ENCODE measurements at places on chromosomes 4 and X. TPM values are rescaled to one million over a fixed set of nuclear protein-coding genes. Genes with fewer than 3 reads are reported as not detected.
A peak's percentile ranks its signal among the peaks of the same experiment; 100 is the strongest.

DNA sequence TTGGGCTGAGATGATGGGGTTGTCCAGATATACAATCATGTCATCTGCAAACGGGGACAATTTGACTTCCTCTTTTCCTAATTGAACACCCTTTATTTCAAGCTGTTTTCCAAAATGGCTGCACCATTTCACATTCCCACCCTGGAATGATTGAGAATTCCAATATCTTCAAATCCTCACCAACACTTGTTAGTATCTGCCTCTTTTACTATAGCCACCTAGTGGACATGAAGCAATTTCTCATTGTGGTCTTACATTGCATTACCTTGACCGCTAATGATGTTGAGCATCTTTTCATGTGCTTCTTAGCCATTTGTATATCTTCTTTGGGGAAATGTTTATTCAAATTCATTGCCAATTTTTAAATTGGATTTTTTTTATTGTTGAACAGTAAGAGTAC, 364.8 kb downstream of the SMARCA1 start:
- DNase-seq: no peak

GRCh38 chrX:17788956-17789562, 51.8 kb downstream of the SCML1 start:
- DNase-seq: peak; percentile 38

Gene PDZD4
- total RNA-seq: 0.68 TPM

DNA sequence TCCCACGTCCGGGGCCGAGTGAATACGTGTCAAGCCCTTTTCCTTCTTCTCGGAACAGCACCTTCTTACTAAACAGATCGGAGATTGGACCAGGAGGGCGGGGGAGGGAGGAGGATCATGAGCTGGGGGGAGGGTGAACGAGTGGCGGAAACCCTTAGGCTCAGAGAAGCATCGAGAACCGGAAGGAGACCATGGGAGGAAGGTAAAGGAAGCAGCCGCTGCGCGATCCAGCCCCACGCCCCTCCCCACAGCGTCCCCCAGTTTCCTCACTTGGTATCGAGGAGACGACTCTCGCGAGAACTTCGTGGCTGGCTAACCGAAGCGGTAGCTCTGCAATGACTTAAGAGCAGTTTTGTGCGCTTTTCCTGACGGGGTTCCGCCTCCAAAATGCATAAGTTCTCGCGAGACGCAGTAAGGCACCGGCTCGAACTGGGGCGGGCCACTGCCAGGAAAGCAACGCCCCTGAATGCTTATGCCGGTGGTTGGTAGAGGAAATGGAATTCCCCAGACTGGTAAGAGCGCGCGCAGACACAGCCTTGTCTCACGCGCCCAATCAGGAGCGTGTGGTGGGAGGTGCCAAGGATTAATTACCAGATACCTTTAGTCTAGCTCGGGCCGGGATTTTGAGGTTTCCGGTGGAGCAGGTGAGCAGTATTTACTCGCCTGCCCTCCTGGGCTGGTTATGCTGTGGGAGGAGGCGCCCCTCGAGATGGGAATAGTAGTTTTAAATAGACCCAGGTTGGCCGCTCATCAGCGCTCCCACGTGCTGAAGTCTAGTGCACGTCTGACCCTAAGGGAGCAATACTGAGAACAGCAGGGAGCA, 534 bp upstream of the UBE2D3 start:
- DNase-seq: peak; percentile 99

DNA sequence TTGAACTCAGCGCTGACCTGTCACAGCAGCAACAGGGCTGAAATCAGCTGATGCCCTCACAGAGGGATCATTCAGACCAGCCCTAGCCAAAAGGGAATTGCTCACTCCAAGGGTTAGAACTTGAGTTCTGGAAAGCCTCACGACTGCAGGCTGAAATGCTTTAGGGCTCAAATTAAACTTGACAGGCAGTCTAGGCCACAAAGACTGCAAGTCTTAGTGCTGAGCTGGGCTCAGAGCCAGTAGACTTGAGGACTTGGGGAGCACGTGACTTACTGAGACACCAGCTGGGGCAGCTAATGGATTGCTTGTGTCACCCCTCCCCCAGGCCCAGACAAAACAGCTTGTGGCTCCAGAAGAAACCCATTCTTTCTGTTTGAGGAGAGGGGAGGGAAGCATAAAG, 119.0 kb upstream of the SLC6A14 start:
- peak; percentile 78 for DNase-seq

DNA sequence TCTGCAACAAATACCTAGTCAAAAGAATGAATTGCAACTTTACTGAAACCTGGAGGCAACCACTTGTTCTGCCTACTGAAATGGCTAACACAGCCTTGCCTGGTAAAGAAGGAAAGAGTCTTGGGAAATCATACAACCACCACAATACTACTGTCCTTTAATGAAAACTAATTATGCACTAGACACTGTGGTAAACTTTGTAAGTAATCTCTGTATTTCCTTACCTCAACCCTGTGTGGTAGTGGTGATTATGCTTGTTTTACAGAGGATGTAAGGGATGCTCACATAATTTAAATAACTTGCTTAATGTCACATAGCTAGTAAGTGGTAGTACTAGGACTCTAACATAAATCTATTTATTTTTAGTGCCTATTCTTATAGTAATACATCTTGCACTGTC, 44.7 kb downstream of the TMEM156 start:
- DNase-seq: no peak

Gene CT47B1
- not detected for total RNA-seq

DNA sequence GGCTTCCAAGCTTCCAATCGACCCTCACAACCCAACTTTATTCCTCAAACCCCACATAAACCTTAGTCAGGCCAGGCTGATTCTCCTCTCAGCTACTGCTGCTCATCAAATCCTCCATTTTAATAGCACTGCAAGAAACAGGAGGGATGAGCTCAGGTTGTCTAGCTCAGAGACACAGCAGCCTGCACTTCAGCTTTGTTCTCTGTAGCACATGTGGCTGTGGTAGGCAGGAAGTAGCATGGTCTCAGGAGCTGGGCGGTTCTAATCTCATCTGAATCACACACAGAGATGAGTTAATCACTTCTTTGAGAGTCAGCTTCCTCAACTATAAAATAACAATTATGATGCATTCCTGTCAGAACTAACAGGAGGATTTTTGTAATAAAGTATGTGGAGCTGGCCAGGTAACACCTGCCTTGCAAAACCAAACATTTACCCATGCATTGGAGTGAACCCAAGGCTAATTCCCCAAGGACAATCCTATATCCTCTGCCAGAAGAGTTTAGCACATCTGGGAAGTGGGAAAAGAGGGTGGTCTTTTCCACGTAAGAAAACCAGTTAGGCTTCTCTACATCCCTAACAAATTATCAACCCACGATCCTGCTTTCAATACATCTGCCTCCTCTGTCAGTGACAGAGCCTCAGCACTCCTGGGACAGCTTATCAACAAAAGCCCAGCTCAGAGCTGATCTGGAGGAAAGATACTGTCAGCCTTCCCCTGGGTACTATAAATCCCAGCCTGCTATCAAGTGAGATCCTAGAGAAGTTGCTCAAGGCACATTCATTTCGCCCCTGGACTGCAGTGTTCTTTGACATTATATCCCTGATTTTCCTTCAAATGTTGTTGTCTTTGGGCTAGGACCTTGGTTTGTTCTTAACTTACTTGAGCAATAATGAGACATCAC, 32.8 kb downstream of the ELOVL6 start:
- peak; percentile 55 for DNase-seq

- DNase-seq: no peak
These were observed 1119.6 kb downstream of the PCDH18 start for GRCh38 chr4:136412708-136413107.

Gene ERCC6L
- total RNA-seq: 27.4 TPM
